ENCODE measurements at places on chromosomes 12 and 14.

GRCh38 chr12:95131589-95132340, 58.3 kb upstream of the NR2C1 start:
- DNase-seq: no peak

- DNase-seq: no peak
These were observed 37.8 kb downstream of the MARK3 start for GRCh38 chr14:103423050-103423461.

DNA sequence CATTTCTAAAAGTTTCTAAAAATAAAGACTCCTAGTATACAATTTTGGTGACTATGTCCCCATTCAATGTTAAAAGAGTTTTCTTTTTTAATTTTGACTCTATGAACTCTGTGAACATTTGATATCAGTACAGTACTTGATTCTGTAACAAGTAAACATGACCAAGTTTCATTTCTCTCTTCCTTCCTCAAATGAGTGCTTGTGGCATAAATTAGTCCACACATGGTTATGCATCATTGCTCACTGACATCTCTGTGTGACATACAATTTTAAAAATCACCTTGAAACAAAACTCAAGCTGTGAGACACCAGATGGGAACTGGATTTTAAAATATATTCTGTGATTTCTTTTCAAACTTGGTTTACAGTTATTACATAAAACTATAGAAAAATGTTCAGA, 253.9 kb upstream of the MDGA2 start:
- DNase-seq: no peak

- no peak for DNase-seq
These were observed 34.3 kb upstream of the SLC38A1 start for GRCh38 chr12:46303039-46303666.

- no peak for DNase-seq
These were observed 55.4 kb downstream of the RPAP3 start for GRCh38 chr12:47650469-47650868.

GRCh38 chr14:97023871-97024270, 226.7 kb downstream of the VRK1 start:
- no peak for DNase-seq

DNA sequence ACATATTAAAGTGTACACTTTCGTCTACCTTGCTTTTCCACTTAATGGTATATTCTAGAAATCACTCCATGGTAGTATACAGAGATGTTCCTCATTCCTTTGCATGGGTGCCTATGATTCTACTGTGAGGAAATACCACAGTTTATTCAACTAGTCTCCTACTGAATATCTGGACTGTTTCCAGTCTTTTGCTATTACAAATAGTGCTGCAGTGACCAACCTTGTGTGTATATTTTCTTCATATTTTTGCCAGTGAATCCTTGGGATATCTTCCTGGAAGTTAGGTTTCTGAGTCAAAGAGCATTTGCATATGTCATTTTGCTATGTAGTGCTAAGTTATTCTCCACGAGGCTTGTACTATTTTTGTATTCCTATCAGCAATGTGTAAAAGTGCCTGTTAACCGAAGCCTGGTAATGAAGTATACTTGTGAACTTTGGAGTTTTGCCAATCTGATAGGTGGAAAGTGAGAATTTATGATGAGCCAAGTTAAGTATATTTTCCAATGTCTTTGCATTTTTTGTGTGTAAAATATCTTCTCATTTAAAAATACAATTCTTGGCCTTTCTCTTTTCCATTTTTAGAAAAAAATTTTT, 31.3 kb upstream of the TMEM263 start:
- no peak for DNase-seq

- DNase-seq: no peak
These were observed 665.9 kb downstream of the BCL11B start for GRCh38 chr14:98606041-98606640.

All from cortex of kidney (tissue), 1 donor.